NCI-H774 (cell line): ENCODE measurements at places on chromosomes 11 and 22.
A peak's percentile ranks its signal among the peaks of the same experiment; 100 is the strongest.

- no peak for DNase-seq
Measured at GRCh38 chr11:130299978-130300377, 14.7 kb downstream of the ZBTB44 start.

DNA sequence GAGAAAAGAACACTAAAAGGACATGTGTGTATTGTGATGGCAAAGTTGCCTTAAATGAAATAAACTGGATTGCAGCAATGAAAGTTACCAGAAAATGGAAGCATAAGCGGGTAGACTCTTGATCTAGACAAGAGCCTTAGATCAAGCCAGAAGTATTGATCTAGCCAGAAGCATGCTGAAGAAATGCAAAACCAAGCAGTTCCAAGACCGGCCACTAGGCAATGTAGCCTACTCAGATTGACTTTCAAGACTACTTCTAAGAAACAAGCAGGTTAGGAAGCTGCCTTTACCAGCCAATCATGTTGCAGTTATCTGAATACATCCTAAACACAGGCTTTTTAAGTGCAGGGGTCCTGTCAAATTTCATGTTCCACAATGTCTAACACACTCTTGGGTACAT, 54.6 kb downstream of the KCNA4 start:
- no peak for DNase-seq

DNA sequence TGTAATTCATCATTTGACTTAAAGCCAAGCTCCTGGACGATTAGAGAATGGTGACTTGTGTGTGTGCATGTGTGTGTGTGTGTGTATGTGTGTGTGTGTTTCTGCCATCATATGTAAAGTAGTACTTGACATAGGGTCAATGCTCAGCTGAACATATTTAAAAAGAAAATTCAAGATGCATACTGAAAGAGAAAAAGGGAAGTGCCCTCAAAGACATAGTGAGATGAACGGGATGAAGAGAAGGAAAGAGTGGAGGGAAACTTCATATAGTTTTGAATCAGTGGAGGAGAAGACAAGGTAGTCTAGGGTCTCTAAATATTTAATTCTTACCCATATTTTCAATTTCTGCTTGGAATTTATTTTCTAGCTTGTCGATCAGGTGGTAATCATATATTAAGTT, 4.0 kb downstream of the TCN1 start:
- DNase-seq = no peak

DNA sequence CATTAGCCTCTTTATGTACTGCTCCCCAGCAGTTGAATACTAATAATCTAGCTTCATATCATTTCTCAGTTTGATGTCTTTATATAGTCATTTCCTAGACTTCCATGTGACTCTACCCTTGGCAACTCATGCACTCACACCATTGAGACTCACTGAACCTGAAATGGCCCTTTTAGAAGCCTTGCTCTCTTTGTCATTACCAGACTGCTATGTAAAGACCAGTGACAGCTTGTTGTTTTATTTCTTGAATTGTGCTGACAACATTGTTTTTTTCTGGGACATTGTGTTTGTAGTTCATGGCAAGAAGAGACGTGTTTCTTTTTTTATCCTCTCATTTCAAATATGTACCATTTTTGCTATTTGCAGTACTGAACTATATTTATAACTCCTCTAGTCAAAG, 256.5 kb downstream of the CNTN5 start:
- DNase-seq = peak; percentile 47

- no peak for DNase-seq
Measured at GRCh38 chr11:96778272-96778671, 388.5 kb downstream of the JRKL start.

GRCh38 chr22:25656724-25657123, 85.3 kb upstream of the MYO18B start:
- no peak for DNase-seq

- DNase-seq = no peak
Measured at GRCh38 chr22:49999063-49999945, 13.3 kb downstream of the IL17REL start.

DNA sequence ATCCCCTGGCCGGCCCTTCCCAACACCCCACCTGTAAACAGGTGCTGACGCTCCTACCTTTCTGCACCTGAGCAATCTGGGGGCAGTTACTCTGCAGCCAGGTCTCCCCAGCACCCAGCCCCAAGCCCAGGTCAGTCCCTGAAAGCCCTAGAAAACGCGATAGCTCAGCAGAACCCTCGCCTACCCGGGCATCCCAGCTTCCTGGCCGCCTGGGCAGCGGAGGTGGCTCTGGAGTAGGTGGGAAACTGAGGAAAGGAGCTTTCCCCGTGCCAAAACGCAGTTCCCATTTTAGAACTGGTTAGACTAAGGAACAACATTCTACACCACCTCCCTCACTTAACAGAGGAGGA, 445 bp downstream of the SYTL2 start:
- no peak for DNase-seq

DNA sequence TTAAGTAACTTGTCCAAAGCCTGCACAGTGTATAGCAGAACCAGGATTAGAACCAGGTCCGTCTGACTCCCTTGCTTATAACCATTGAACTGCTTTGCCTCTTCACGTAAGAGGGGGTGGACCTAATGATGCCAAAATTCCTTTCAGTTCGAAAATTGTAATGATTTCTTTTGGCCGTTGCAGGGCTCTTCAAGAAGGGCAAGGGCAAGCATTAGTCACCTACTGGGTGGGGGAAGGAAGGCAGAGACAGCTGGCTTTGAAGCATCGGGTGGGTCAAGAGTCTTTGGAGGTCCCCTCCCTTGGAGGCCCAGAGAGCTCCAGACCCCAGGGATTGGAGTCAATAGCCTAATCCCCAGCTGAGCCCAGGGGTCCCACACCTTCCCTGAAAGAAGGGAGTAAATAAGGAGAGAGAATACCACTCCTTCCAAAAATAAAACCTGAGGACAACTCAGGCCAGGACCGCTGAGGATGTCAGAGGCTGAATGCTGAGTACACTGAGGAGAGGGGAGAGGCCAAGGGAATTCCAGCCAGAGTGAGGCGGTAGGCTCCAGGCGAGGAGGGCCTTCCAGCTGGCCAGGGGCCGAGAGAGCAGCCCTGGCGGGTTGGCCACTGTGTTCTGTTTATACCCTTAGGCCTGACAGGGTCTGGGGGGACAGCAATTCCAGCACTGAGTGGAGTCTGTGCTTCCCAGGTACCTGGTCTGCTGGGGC, 14.1 kb downstream of the CREB3L1 start:
- no peak for DNase-seq

- no peak for DNase-seq
Measured at GRCh38 chr22:44442851-44443595, 55.0 kb downstream of the RTL6 start.

DNA sequence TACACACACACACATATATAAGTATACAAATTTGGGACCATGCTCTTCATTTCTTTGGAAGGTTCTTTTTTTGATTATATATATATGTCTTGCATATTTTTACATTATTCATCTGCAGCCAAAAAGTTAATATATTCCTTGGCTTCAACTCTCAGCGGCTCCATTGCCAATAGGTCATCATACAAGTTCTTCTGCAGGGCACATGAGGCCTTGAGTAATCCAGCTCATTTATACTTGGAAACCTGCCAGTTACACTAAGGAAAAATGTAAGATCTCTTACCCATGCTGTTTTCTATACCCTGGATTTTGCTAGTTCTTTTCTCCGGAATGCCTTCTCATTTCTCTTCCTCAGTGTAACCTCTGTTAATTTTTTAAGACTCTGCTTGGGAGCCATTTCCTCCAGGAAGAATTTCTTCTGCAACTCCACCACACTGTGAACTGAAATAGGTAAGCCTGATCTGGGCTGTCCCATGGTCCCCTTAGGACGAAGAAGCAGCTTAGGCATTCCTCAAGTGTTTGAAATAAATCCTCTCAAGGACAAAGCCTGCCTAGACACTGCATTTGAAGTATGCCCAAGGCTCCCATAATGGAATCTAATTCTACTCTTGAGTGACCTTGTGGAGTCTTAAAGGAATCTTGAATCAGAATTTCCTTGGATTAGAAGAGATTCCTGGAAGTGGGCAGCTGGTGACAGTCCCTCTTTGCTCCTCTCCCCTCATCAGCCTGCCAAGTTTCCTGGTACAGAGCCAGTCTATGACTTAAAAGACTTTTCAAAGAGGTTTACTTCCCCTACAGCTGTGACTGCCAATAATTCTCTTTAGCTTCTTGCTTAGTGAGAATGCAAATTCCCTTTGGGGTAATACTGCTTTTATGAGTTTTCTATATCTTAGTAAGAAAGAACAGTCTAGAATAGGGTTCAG, 182.8 kb downstream of the C11orf87 start:
- no peak for DNase-seq

DNA sequence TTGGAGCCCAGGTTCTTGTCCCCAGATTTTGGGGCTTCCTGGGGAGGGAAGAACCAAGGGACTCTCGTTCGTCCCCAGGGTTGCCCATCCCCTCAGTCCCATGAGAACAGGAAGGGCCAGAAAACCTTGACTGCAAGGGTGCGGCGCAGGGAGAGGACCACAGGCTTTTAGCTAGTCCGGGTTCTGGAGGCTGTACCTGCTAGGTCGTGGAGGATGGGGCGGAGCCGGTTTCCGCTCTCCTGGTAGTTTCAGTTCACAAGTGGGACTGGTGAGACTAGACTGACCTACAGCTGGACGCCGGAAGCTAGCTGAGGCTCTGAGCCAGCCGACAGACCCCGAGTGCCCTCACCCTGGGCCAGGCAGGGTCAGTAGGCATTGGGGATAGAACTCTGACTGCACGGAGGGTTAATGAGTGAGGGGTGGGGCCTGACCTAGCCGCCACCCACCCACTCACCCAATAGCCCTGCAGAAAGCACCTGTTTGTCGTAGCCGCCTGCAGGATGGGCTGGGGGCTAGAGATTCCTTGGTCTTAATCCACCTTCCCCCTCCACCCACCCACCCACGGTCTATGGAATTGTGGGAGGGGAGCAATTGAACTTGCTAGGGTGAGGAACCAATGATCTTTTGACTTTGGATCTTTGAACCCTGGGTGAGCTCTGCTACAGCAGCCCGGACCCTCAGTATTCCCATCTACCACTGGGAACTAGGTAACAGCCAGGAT, 1.5 kb downstream of the MAFF start:
- DNase-seq = no peak

- DNase-seq = no peak
Measured at GRCh38 chr22:50150161-50151129, 20.1 kb upstream of the PANX2 start.

DNA sequence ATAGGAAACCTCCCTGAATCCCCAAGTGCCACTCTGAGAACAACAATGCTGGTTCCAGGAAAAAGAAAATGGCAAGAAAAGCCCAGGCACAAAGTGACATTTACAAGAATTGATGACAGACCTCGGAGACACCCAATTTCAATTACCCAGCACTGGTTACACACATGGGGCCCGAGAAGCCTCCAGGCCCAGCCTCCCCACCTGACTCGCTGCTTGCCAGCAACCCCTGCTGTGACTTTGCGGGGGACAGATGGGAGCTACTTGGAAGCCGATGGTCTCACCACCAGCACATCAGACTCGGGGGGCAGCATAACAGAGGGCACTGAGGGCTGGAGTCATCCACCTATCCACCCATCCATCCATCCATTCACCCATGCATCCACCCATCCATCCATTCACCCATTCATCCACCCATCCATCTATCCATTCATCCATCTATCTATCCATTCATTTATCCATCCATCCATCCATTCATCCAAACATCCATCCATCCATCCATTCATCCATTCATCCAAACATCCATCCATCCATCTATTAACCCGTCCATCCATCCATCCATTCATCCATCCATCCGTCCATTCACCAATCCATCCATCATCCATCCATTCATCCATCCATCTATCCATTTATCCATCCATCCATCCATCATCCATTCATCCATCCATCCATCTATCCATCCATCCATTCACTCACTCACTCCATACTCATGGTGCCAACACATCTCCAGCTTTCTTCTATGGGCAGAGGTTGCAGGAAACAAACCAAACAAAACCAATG, 567.6 kb downstream of the BRD1 start:
- no peak for DNase-seq

GRCh38 chr22:42646569-42647525, 2.3 kb downstream of the CYB5R3 start:
- DNase-seq = no peak

DNA sequence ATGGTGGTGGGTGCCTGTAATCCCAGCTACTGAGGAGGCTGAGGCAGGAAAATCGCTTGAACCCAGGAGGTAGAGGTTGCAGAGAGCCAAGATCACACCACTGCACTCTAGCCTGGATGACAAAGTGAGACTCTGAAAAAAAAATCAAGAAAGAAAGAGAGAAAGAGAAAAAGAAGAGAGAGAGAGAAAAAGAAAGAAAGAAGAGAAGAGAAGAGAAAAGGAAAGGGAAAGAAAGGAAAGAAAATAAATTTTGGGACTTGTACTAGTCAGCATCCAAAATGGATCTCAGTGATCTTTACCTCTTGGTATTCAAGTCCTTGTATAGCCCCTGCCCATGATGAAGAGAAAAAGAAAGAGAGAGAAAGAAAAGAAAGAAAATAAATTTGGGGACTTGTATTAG, 22.2 kb upstream of the PICALM start:
- no peak for DNase-seq

DNA sequence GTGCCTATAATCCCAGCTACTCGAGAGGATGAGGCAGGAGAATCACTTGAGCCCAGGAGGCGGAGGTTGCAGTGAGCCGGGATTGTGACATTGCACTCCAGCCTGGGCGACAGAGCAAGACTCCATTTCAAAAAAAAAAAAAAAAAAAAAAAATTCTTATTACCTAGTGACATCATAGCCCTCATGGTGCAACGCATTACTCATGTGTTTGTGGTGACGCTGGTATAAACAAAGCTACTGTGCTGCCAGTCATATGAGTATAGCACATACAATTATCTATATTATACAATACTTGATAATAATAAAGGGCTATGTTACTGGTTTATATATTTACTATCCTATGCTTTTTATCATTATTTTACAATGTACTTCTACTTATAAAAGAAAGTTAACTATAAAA, 41.2 kb downstream of the OR2AT4 start:
- DNase-seq = no peak

DNA sequence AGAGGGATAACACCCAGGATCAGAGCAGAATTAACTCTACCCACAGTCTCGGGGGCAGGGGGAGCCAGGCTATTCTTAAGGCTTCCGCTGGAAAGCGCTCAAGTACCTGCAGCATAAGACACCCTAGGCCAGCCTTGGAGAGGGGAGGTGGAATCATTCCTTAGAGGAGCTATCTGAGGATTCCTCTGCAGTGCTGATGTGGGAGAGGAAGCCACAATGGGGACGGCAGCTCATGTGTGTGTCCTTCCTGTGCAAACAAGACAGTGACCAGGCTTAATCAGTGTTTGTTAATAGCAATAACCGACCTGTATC, 382.2 kb upstream of the CADM1 start:
- no peak for DNase-seq

- DNase-seq = no peak
Measured at GRCh38 chr11:86117001-86117711, 48.3 kb upstream of the PICALM start.

- DNase-seq = no peak
Measured at GRCh38 chr11:132228746-132229325, 858.4 kb downstream of the NTM start.
